ENCODE measurements at places on chromosomes 5 and 9. TPM values are rescaled to one million over a fixed set of nuclear protein-coding genes. Genes with fewer than 3 reads are reported as not detected.
A peak's percentile ranks its signal among the peaks of the same experiment; 100 is the strongest.

TAS2R1 gene
- not detected for total RNA-seq

NDOR1 gene
- 32.9 TPM for total RNA-seq

DNA sequence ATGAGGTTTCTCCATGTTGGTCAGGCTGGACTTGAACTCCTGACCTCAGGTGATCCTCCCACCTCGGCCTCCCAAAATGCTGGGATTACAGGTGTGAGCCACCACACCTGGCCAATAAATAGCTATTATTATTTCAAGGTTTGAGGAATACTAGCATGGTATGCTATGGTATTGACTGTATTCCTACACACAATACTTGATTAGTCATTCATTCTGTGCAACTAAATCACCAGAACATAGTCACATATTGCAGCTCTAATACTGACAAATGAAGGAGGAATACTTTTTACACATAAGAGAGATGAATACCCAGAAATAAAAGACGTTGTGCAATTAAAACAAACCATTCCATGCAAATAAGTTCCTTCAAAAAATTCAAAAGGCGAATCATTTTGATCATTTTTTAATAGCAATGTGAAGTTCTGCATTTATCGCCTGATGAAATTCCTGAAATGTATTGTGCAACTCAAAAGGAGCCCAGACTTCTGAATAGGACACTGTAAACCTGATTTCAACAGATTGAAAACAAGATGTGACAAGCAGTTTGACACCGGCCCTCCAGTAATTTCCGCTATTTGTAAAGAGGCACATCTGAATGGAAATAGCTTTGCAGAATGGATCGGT is 687.4 kb upstream of the SEMA6A start:
- H3K27ac ChIP-seq: no peak overlapping the region
- no peaks in the 10 kb centered on the region for H3K27me3 ChIP-seq
- no peak overlapping the region for H3K4me3 ChIP-seq
- no peak for DNase-seq

- DNase-seq: peak; percentile 12
- no peaks in the 10 kb centered on the region for H3K27me3 ChIP-seq
- peaks cover 13% of the 10 kb centered on the region for H3K36me3 ChIP-seq
- H3K4me3 ChIP-seq: no peak overlapping the region
Observed at GRCh38 chr9:93003552-93004407, 54.7 kb upstream of the SUSD3 start.

DNA sequence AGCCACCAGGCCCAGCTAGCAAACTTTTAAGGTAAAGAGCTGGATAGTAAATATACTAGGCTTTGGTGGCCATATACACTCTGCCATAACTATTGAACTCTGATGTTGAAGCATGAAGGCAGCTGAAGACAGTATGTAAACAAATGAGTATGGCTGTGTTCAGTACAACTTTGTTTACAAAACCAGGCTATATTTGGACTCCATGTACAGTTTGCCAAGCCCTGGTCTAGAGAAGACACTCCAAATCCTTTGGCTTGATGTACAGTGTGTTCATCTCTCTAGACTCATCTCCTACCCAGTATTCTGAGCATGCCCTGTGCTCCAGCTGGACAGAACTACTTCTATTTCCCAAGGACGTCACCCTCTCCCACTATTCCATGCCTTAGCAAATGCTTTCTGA is 54.3 kb upstream of the MEGF10 start:
- no peaks in the 10 kb centered on the region for H3K36me3 ChIP-seq
- DNase-seq: no peak
- H3K27ac ChIP-seq: no peak overlapping the region
- H3K4me3 ChIP-seq: no peak overlapping the region
- H3K27me3 ChIP-seq: no peaks in the 10 kb centered on the region
- H3K4me1 ChIP-seq: no peaks in the 10 kb centered on the region

All from GM12878 (cell line).